ENCODE measurements at places on chromosomes 3 and 15.

- no peak for DNase-seq
Measured at GRCh38 chr3:5330152-5330810, 142.8 kb downstream of the EDEM1 start.

- no peak for DNase-seq
Measured at GRCh38 chr3:45509038-45509767, 85.3 kb upstream of the LIMD1 start.

- DNase-seq: no peak
Measured at GRCh38 chr3:73314151-73314951, 252.9 kb downstream of the EBLN2 start.

DNA sequence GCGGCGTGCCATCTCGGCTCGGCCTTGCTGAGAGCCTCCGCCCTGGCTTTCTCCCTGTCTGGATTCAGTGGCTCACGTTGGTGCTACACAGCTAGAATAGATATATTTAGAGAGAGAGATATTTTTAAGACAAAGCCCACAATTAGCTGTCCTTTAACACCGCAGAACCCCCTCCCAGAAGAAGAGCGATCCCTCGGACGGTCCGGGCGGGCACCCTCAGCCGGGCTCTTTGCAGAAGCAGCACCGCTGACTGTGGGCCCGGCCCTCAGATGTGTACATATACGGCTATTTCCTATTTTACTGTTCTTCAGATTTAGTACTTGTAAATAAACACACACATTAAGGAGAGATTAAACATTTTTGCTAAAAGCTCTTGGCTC lies 54.1 kb downstream of the PLXNA1 start:
- no peak for DNase-seq

GRCh38 chr3:127711021-127711695 lies 38.4 kb downstream of the ABTB1 start:
- no peak for DNase-seq

DNA sequence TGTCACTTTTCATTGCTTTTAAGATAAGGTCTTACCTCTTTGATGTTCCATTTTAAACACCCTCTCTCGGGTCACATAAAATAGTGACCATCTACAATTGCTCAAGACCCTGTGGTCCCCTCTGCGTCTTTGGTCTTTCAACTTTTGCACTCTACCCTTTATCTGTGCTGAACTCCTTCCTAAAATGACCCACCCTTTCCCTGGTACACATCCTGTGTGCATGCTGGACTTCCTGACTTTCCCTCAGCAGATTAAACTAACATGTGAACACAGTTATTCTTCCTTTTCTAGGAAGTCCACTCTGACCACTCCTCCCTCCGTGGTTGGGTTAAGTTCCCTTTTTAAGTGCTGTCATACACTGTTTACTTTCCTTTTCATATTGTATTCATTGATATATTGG lies 414.2 kb downstream of the GABRB3 start:
- no peak for DNase-seq

GRCh38 chr3:60919296-60919695 lies 332.0 kb downstream of the FHIT start:
- DNase-seq: no peak

DNA sequence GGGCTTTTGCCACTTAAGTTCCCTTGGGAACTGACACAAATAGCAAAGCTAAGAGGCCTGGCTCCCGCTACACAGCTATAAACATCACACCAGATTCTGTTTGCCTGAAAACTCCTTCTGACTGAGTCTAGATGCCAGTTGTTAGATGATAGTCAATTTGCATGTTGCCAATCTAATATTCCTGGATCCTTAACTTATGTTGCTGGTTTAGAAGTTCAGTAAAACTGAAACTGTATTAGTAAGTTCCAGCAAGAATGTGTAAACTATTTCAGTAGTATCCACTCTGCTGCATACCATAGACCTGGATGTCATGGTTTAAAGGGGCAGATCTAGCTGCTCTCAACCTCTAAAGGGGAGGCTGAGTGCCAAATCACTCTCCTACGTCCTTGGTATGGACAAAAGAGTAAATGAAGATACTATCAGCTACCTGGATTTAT lies 27.1 kb upstream of the LACTB start:
- DNase-seq: no peak

- DNase-seq: no peak
Measured at GRCh38 chr3:114375608-114376421, 82.0 kb downstream of the TIGIT start.

Measured in NCI-H1092 treated with DMSO at 0.1 percent for 48 hours (cell line).